ENCODE measurements at places on chromosomes 16 and 17.

GRCh38 chr17:50149091-50149416 lies 1.4 kb downstream of the PPP1R9B start:
- H3K27me3 ChIP-seq = no peaks in the 10 kb centered on the region
- peaks cover 15% of the 10 kb centered on the region for H3K36me3 ChIP-seq
- peaks cover 63% of the 10 kb centered on the region for H3K4me1 ChIP-seq
- H3K4me3 ChIP-seq = peak overlapping the region; percentile 96
- no peak for DNase-seq

DNA sequence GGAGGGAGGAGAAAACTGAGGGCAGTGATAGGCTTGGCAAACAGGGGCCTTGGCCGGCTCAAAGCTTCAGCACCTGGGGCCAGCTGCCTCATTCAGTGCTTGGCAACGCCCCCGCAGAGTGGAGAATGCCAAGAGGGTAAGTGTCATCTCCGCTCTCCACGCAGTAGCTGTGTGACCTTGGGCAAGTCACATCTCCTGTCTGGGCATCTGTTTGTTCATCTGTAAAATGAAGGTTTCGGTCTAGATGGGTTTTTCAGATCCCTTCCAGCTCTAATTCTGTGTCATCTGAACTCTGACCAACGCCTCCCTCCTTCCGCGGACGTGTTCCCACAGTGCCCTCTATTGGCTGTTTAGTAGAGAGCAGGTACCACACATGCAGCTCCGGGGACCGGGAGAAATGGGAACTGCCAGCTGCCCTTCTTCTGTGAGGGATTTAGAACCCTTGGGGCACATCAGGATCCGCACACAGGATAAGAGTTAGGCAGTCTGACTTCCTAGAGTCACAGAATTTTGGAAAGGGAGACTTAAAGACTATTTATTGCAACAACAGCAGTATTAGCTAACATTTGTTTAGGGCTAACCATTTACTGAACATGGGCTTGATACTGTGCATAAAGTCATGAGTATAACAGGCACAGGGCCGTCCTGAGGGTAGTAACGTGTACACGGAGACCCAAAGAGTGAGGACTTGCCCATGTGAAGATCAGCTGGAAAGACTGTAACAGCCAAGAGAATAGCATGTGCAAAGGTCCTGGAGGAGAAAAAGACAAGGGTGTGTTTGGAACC lies 26.8 kb downstream of the GP2 start:
- no peak overlapping the region for H3K27ac ChIP-seq
- no peak overlapping the region for H3K4me3 ChIP-seq
- no peaks in the 10 kb centered on the region for H3K4me1 ChIP-seq
- H3K27me3 ChIP-seq = no peaks in the 10 kb centered on the region
- H3K36me3 ChIP-seq = no peaks in the 10 kb centered on the region

DNA sequence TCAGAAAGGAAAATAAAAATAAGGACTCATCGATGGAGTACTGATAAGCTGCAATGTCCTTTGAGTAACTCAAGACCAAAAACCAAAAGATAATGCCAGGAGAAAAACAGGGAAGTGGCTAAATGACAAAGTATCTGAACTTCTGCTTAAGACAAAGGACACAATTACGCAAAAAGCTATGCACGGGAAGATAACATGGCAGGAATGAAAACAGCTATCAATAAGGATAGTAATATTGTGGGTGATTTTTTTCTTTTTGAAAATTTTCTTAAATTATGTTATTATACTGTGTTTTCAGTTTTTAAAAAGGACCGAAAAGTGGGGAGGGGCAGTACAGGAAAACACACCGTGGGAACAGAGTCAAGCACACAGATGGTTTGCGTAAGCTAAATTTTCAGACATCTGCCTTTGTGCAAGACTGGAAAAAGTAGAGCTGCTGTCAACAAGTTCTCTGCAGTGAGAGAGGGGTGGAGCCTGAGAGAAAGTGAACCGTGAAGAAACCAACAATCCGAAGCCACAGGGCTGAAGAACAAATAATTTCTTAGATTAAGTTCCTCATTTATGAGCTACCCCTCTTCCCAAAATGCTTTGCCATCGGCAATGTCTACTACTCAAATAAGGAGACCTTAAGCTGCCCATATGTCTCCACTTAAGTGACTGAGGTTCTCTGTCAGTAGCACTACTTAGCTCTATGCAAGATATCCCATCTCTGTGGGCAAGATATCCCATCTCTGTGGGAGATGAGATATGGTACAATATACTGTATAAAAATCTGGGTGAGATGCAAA lies 99.9 kb upstream of the CORO6 start:
- no peaks in the 10 kb centered on the region for H3K27me3 ChIP-seq
- no peaks in the 10 kb centered on the region for H3K36me3 ChIP-seq
- no peak for DNase-seq
- H3K27ac ChIP-seq = peak overlapping the region; percentile 23
- H3K4me3 ChIP-seq = peak overlapping the region; percentile 24

GRCh38 chr16:75238132-75238852 lies 13.1 kb downstream of the BCAR1 start:
- DNase-seq = peak; percentile 62
- peaks cover 24% of the 10 kb centered on the region for H3K36me3 ChIP-seq
- H3K4me3 ChIP-seq = peak overlapping the region; percentile 42
- H3K27me3 ChIP-seq = no peaks in the 10 kb centered on the region
- peaks cover 91% of the 10 kb centered on the region for H3K4me1 ChIP-seq
- peak overlapping the region; percentile 92 for H3K27ac ChIP-seq

Data from thoracic aorta (tissue), 2 donors.